Adipocyte (in vitro differentiated cells): ENCODE measurements at places on chromosomes 5 and 9.

DNA sequence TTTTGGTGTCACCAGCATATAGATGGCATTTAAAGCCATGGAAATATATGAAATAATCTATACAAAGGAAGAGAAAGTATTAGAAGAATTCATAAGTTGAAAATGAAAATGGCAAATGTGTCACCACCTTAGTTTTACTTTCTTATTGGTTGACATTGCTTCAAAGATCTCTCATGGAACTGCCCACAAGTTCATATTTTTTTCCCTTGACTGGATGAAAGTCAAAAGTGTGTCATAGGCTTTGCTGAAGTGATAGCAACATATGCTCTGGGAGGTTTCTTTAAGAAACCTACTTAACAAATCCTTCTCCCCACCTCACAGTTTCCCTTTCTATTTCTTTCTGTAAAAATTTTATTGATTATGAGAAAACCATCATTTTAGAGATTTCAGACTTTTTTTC is 127.2 kb downstream of the VPS13A start:
- DNase-seq, result no peak

DNA sequence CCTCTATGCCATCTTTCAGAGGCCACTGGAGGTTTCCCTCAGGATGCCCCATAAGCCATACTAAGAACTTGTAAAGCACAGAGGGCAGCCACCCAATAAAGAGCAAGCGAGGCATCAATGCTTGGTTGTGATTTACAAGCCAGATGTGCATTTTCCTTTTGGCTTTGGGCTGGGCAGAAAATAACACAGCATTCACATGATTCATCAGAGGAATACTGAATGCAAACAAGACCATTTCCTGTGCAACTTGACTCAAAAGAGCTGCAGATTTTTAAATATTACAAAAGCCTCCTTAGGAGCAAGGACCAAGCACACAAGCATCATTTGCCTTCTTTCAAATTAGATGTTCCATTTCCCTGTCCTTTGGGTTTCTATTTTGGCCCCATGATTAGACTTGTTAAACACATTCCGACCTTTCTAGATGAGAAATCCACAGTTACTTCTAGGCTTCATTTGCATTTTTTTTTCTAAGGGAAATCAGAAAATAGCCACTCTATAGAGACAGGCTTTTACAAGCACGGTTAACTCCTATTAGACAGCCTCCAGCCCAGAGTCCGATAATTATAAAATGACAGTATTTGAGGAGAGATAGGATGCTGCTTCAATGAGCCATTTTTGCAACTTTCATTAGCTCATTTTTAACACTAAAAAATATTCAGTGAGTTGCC is 207.8 kb downstream of the SEMA5A start:
- DNase-seq, result peak; percentile 80

GRCh38 chr9:129412814-129413536 is 207.9 kb downstream of the C9orf50 start:
- DNase-seq, result peak; percentile 89

DNA sequence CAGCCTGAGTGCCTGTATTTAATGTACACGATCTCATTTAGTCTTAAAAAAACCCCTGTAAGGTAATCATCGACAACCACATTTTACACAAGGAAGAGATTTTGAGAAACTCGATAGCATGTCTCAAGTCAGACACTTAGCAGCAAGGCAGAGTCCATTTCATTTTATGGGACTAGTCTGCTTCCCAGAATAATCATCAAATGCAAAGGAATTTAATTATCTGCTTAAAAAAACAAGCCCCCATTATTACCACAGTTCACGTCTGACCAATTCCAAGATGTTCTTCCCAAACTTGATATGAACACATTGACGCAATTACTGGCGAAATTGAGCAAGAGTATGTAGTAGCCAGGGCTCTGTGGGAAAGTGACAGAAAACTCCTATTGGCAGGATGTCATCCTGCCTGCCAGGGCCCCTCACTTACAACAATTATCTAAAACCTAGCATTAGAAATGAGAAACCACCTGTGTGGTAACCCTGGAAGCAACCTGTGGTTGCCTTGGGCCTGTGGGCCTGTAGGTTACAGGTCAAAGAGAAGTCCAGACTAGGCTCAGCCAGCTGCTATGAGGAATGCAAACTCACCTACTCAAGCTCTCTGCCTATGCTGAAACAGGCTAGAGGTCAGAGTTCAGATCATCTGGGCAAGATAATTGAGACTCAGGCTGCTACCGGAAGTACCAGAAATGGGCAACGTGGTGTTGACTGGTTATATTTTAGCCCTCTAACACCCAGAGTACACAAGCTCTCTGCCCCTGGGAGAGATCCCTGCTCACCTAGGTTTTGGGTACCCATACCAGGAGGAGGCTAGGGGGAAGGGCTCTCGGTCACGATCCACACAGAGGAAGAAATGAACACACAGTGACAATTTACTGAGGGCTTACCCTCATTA is 1.6 kb downstream of the B4GALT1 start:
- DNase-seq, result peak; percentile 91

- no peak for DNase-seq
Measured at GRCh38 chr5:171693412-171693811, 92.2 kb upstream of the SMIM23 start.

DNA sequence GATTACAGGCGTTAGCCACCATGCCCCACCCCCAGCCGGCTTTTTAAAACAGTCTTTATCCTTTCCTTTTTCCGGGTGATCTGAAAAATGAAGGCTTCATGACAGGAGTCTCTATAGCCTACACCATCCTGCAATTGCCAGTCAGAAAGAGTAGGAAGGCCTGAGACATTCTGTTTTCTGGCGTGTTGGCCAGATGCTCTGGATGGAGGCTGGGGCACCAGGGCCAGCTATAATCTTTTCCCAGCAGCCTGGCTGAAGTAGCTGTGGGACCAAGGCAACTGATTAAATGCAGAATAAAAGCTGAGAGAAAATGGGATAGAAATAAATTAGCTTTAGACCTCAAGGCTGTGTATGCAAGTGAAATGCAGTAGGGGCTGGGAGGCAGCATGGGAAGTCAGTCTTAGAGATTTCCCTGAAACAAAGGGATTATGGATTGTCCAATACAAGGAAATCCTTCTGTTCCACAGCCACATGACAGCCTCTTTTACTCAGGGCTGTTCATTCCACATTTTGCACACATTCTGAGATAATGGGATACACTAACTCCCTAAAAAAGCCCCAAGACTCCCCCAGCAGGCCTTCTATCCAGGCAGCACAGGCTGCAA is 116.0 kb upstream of the LRRTM2 start:
- no peak for DNase-seq

GRCh38 chr5:149338364-149338763 is 6.9 kb upstream of the GRPEL2 start:
- DNase-seq, result no peak

DNA sequence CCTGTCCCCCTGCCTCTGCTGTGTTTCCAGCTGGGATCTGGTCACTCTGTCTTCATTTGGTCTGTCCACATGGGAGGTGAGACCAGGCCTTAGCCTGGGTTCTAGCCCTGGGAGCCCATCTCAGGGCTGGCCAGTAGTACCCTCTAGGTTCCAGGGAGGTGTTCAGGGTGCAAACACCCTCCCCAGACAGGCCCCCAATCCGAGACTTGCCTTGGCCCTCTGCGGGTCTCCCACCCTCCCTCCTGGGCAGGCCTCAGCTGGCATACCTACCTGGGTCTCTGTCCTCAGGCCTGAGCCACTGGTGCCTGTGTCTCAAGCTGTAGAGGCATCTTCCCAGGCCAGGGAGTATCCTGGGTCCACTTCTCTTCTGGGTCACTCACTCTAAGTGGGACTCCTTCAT is 925 bp upstream of the SAPCD2 start:
- DNase-seq, result no peak

GRCh38 chr5:82982846-82983245 is 94.3 kb downstream of the TMEM167A start:
- no peak for DNase-seq

- no peak for DNase-seq
Measured at GRCh38 chr5:61256474-61256873, 75.6 kb upstream of the ZSWIM6 start.

DNA sequence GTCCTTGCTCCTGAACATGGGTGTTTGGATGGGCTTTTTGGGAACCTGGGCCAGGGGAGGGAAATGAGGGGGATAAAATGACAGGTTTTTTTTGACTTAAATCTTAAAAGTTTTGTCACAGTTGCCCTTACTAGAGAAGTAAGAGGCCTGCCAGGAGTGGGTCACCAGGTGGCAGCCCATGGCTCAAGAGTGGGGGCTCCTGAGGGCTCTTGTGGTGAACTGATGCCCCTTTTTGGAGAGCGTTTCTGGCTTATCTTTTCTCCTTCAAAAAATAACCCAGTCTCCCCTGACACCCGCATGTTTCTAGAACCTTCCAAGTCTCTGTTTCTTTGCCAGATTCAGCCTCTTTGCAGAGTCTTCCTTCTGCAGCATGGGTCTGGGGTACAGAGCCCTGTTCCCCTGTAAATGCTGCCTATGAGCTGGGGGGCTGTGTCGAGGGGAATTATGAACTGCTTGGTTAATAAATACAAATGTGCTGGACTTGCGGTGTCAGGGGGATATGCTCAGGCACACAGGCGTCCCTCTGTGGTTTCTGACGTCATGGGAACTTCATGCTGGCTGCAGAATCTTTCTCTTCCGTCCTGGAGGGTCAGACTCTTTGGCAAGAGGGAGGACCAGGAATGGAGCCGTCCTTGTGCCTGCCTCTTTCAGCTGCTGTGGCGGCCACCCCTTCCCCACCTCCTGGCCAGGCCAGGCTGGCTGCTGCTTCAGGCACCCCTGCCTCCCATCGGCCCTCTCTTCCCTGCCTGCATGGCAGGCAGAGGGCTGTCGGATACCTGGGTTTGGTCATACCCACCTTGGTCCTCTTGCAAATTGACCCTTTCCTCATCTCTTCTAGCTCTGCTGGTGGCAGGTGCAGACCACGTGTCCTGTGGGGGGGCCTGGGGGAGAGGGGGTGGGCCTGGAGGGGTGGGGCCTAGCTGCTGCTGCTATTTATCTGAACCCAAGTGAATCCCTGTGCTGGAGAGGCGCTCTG is 30.1 kb downstream of the PTPA start:
- DNase-seq, result peak; percentile 91

- DNase-seq, result no peak
Measured at GRCh38 chr5:114782177-114782576, 387.5 kb downstream of the TRIM36 start.

GRCh38 chr9:6689893-6690674 is 44.6 kb upstream of the GLDC start:
- DNase-seq, result no peak

DNA sequence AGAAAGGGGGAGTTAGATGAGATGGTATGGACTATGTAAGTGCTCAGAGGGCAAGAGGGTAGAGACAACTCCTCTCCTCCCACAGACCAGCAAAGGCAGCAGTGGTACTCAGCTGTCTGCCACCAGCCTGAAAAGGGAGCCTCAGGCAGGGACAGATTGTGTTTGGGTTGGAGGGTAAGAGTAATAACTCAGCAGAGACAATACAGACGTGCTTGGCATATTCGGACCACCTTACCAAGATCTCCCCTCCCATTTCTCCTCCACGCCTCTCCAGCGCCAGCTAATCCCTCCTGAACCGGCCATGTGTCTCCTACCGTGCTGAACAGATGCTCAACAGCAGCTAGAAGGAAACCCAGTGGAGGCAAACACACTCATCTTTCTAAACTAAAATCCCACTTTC is 180.8 kb downstream of the ASTN2 start:
- DNase-seq, result no peak

- peak; percentile 41 for DNase-seq
Measured at GRCh38 chr5:177368869-177369644, 11.3 kb downstream of the RGS14 start.

- DNase-seq, result no peak
Measured at GRCh38 chr9:79788662-79789061, 216.9 kb downstream of the TLE4 start.

DNA sequence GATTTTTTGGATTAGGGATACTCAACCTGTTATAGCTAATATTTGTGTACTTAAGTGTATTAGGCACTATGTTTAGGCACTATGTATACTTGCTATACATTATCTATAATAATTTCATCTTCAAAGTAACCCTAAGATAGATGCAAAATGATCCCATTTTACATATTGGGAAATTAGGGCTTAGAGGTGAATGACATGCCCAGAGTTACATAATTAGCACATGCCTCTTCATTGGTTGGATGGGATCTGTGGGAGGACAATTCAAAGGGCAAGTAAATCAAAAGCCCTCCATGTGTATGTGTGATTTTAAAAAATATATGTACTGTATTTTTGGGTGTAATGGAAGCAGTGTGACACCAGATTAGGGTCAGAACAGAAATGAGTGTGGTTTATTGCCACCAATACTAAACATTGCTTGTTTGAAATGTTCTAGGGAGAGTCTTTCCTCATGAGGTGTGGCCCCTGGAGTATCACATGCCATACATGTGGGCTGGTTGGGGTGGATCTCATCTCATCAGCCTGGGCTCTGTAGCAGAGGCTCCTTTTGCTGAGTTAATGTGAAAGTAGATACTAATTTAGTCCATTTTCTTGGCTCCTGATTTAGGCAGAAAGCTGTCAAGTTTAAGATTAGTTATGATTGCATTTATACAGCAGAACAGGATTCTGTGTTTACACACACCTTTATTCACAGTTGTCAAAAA is 5.5 kb downstream of the C9orf85 start:
- DNase-seq, result no peak

GRCh38 chr5:43256261-43256966 is 56.8 kb downstream of the HMGCS1 start:
- DNase-seq, result no peak

GRCh38 chr5:151243564-151243963 is 9.4 kb upstream of the GM2A start:
- no peak for DNase-seq

DNA sequence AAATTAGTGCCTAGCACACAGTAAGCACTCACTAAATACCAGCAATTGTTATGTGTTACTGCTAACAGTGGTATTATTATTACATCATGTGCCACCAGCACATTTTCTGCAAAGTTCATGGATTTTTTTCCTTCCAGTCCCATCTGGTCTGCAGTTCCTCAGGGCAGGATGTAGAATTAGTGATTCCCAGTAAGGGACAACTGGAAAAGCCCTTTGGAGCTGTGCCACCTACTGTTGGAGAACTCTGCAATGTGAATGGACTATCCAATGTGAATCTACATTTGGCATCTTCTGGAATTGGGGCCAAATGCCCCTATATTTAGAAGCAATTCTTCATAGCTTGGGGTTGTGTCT is 154.0 kb downstream of the CDH6 start:
- no peak for DNase-seq

DNA sequence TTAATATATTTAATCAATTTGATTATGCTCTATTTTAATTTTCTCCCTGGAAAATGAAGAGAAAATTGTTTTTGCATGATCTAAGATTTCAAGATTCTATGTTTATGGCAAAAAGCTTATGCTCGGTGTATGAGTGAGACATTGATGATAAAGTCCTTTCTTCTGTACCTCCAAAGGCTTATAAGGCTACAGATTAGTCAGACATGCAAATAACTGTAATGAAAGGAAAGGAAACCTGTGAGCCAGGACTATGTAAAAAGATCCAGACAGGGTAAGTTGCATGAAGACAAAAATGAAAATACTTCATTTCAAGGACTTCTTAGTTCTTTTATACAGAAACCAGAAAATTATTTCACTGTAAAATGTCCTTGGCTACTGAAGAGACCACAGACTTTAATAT is 52.2 kb upstream of the EDIL3 start:
- DNase-seq, result peak; percentile 8
